ENCODE measurements at places on chromosomes 2 and 18.

DNA sequence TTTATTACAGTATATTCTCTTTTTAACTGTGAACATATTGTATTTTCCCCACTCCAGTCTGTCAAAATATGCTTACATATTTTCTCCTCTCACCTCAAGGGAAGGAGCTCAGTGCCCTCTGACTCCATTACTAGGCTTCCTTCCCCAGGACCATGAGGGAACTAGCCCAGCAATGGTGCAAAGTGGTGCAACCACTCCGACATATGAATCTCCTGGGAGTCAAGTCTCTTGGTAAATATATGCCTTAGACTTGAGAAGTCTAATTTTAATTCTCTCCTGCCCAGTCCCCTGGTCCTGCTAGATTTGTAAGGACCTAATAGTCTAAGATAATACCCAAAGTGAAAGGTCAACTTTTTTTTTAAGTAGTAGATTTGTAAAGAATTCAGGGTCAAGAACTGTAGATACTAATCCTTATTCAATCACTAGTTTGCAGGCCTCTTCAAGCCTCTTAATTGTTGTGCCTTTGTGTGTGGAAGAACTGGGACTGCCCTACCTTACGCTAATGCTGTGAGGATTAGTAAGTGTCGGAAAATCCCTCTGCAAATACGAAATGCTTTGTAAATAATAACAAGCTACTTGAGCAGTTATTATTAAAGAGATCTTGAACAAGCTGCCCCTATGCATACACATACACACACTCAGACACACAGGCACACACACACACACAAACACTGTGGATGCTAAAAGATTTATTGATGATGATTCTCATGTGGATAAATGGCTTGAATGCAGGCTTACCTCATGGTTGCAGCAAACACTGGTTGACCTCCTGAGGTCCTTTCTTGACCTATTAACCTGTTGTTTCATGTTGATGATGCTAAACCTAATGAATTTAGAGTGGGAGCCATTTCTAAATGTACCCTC is 251.2 kb upstream of the PARD3B start:
- no peak for DNase-seq

GRCh38 chr2:219864154-219864553 is 236.7 kb downstream of the SLC4A3 start:
- no peak for DNase-seq

GRCh38 chr2:193943406-193943960 is 1713.5 kb upstream of the SLC39A10 start:
- no peak for DNase-seq

- no peak for DNase-seq
Observed at GRCh38 chr2:46409756-46410155, 69.6 kb upstream of the TMEM247 start.

- DNase-seq: peak; percentile 47
Observed at GRCh38 chr2:74250189-74250631, 51.8 kb downstream of the MTHFD2 start.

- no peak for DNase-seq
Observed at GRCh38 chr18:74367905-74368304, 52.3 kb downstream of the C18orf63 start.

GRCh38 chr2:103132536-103133217 is 370.8 kb downstream of the TMEM182 start:
- DNase-seq: no peak

- DNase-seq: no peak
Observed at GRCh38 chr2:234747032-234747431, 204.8 kb upstream of the SH3BP4 start.

GRCh38 chr2:86480105-86480504 is 38.9 kb downstream of the KDM3A start:
- DNase-seq: no peak

DNA sequence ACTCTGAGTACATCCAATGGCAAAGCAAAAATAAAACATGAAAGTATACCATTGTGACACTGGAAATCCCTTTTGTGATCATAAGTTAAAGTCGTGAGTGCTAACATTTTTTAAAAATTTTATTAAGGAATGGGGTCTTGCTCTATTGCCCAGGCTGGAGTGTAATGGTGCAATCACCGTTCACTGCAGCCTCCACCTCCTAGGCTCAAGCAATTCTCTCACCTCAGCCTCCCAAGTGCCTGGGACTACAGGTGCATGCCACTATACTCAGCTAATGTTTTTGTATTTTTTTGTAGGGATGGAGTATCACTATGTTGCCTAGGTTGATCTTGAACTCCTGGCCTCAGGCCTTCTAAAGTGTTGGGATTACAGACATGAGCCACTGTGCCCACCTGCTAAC is 14.3 kb upstream of the TNFAIP6 start:
- no peak for DNase-seq

GRCh38 chr2:37593694-37594093 is 77.7 kb downstream of the CDC42EP3 start:
- DNase-seq: no peak
